ENCODE measurements at places on chromosomes 7 and 10.

DNA sequence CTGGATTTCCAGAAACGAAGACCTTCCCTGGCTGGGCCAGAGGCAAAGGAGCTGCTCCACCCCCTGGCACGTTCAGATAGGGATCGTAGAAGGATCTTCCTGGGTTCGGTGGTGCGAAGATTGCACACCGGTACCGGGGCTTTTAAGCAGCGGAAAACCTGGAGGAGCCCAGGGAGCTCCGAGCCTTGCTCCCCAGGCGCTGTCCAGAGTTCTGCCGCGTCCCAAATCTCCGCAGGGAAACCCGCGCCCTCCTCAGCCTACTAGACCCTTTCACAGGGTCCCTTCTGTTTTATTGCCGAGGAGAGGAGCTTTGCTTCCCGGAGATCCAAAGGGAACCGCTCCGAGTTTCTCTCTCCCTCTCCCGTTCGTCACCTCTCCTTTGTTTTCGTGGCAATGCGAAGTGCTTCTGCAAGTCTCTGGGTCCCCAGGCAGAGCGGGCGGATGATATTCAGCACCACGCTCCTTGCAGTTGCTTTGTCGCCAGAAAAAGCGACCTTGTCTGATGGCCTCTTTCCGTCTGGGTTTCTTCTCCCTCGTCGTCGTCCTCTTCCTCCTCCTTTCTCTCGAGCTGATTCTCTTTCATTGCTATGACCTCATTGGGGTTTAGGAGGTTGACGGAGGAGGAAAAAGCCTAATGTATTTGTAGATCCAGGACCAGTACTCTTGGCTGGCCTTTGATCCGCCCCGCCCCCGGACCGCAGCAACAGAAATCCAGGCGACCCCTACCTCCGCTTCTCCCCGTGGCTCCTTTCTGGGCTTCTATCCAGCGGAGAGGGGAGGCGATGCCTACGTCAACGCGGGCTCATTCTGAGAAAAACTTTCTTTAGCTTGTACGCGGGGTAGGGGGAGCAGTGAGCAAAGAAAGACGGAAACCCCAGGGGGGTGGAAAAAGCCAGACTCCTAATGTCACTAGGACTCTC, at the start of gene TMEM196:
TMEM196 (minus strand) TSS at position 777 of the 920 bp plus-strand sequence. CDS start 921 bp downstream, outside the sequence.
- peak; percentile 65 for DNase-seq

DNA sequence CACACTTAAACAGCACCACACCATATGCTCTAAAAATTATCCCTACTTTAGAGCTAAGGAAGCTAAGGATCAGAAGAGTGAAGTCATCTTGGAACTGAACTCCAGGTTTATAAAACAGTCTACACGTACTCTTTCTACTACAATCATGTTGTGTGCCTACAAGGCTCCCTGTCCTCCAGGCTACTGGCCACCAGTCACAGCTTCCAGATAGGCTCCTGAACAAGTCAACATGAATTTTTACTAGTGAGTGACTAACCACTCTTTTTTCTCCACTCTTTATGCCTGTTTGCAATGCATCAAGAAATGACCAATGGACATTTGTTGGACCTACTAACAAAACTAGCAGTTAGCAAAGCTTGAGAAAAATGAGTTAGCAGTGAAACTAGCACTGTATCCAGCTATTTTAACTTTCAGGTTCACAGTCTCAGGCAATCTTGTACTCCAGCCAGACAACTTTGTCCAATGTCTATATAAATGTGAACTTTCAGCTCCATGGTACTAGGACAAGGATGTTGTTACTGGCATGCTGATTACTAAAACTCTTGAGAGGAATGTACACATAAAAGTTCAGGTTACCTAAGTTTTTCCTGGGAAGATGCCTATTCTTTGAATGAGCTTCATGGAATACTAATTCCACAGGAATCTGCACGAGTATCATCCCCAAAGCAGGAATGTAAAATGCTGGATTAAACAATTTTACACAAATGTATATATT, 180.0 kb downstream of the BTAF1 start:
- peak; percentile 22 for DNase-seq

GRCh38 chr7:100053215-100053614, 3.6 kb downstream of the ZSCAN21 start:
- DNase-seq = peak; percentile 94

GRCh38 chr10:130498934-130499333, 362.7 kb downstream of the GLRX3 start:
- DNase-seq = no peak

DNA sequence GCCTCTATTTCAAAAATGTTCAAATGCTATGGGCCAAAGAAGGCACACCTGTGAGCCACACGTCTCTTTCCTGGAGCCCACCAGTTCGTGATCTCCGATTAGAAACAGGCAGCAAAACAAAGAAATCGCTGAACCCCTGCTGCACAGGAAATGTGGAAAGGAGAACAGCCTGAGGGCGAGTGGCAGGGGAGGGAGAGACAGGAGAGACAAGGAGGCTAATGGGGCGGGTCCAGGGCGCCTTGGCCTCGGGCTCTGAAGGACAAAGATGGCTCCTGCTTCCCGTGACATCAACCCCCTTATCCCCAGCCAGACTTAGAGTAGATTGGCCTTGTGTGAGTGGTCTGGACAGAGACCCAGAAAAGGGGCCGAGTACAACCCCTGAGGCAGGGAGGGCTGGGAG, 62.4 kb upstream of the DOCK1 start:
- no peak for DNase-seq

DNA sequence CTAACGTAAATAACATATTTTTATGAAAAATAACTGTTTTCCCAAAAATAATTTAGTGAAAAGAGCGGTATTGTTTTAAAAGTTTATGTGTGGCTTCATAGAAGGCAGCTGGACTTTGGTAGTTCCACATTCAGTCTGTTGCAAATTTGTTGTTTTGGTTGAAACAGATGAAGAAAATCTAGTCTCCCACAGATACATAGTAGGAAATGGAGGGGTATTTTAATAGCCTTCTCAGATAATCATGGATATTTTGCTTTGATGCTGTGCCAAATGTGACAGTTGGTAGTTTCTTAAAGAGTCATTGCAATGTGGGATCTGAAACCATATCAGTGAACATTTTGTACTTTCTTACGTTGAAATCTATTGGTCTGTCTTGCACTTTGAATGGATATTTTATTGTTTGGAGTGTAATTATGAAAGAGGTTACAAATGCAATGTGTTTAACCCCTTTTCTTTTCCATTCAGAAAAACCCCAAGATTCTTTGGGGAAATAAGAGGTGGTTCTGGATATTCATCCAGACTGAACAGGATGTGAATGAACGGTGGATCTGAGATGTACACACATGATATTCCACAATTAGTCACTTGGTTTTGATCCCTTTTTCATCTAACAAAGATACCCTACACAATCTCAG, 10.4 kb downstream of the ZNF365 start:
- no peak for DNase-seq

All from tongue (tissue), 3 donors.